ENCODE measurements at places on chromosomes 16 and 17.

- no peak overlapping the region for H3K4me3 ChIP-seq
- no peak overlapping the region for H3K27ac ChIP-seq
- peaks cover 27% of the 10 kb centered on the region for H3K27me3 ChIP-seq
- DNase-seq = no peak
Measured at GRCh38 chr16:48813485-48813884, 203.5 kb upstream of the N4BP1 start.

DNA sequence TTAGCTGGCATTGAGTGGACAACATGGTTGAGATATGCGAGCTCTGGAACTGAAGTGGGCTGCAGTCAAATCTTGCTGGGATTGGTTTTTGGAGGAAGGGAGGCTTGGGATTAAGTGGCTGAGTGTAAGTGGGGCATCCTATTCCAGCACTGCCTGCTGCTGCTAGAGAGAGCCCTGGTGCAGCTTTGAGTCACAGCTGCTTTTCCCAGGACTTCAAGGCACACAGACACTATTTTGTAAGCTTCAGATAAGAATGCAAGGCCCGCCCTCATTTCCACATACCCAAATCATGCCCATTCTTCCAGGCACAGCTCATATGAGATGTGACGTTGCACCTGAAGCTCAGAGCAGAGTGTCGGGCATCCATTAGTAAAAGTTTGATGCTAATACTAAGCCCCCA lies 10.2 kb upstream of the MAF start:
- H3K27ac ChIP-seq = no peak overlapping the region
- peaks cover 8% of the 10 kb centered on the region for H3K4me1 ChIP-seq
- peaks cover 23% of the 10 kb centered on the region for H3K27me3 ChIP-seq
- DNase-seq = no peak
- no peak overlapping the region for H3K4me3 ChIP-seq
- no peaks in the 10 kb centered on the region for H3K36me3 ChIP-seq

- no peak for DNase-seq
- H3K27ac ChIP-seq = no peak overlapping the region
- peaks cover 39% of the 10 kb centered on the region for H3K36me3 ChIP-seq
- no peak overlapping the region for H3K4me3 ChIP-seq
Measured at GRCh38 chr17:78672005-78672404, 94.8 kb upstream of the DNAH17 start.

DNA sequence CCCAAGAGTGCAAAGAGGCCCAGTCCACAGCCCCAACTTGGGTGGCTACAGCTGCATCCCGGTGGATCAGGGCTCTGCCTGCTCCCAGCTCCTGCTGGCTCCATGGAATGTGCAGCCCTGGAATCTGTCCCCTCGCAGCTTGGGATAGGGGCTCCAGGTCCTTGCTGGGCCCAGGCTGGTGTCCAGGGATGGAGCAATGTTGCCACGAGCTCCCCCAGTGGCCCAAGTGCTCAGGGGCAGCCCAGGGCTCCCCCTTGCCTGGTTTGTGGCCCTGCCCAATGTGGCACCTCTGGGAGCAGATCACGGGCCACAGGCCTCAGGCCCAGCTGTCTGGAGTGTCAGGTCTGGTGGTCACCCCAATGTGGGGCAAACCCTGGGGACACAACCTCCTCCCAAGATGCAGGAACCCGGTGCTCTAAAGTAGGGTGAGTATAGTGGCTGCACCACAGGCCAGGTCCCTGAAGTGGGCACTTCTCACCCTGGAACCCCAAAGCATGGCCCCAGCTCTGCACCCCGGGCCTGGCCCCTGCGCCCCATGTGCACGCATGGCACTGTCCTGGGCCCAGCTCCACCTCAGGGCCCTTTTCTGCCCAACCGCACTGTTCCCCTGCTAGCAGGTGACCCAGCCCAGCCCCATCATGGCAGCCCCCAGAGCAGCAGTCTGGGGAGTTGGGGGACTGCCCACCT lies 14.8 kb upstream of the DNAH9 start:
- no peaks in the 10 kb centered on the region for H3K36me3 ChIP-seq
- no peak for DNase-seq
- no peaks in the 10 kb centered on the region for H3K27me3 ChIP-seq
- no peak overlapping the region for H3K27ac ChIP-seq

DNA sequence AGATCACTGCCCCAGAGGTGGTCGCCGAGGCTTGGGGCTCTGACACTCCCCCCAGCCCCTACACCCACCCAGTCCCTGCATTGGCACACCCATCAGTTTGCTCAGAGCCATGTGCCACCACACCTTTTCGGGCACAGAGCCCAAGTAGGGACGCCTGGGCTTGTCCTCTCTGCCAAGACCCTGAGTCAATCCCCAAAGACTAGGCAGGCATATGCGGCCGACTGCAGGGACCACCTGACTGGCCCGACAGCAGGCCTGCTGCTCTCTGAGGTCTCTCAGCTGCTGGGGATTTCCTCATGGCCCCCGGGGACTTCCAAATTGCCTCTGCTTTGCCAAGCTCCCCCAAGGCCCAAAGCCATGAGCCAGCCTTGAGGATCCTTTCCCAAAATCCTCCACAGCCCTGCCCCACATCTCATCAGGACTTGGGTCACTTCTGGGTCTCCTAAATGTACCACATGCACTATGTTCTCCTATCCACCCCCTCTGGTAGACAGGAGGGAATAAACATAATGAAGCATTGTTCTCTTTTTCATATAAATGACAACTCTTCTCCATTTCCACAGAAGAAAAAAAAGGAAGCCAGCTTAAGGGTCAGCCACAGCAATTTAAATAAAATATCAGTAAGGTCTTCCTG lies 30.6 kb downstream of the MYO18A start:
- no peaks in the 10 kb centered on the region for H3K27me3 ChIP-seq
- no peaks in the 10 kb centered on the region for H3K36me3 ChIP-seq
- peak overlapping the region; percentile 72 for H3K4me3 ChIP-seq
- peak overlapping the region; percentile 77 for H3K27ac ChIP-seq

DNA sequence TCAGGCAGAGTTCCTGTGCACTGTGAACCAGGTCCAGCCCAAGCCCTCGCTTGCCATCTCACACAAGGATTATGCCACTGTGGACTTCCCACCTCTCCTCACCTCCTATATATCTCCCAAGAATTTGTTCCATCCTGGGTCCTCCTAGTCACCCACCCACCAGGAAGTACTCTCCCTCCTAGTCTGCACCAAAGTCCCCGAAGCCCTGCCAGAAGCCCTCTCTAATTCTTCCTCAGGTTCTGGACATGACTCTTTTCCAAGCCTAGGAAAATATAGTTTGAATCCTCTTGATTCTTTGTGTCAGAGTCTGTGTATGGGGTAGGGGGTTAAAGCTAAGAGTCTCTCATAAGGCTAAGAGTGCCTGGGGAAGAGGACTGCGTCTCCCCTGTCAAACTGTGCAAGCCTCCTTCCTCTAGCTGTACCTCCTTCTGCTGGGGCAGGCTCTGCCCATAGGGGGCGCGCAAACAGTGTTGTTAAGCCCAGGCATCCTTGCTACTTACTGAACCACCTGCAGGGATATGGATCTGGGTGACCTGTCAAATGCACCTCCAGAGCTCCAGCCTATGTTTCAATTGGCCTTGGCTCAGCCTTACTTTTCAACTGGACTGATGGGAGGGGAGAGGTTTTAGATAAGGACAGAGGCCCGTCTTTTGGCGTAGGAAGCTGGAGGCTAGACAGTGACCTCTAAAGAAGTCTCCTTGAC lies 16.6 kb upstream of the DLX4 start:
- no peaks in the 10 kb centered on the region for H3K4me1 ChIP-seq
- peaks cover 34% of the 10 kb centered on the region for H3K27me3 ChIP-seq
- DNase-seq = peak; percentile 89

GRCh38 chr16:82655720-82656490 lies 29.1 kb downstream of the CDH13 start:
- peak overlapping the region; percentile 34 for H3K4me3 ChIP-seq
- DNase-seq = no peak
- H3K27me3 ChIP-seq = no peaks in the 10 kb centered on the region
- peaks cover 22% of the 10 kb centered on the region for H3K36me3 ChIP-seq
- H3K27ac ChIP-seq = peak overlapping the region; percentile 98
- peaks cover 96% of the 10 kb centered on the region for H3K4me1 ChIP-seq

GRCh38 chr16:89646906-89647305 lies 10.6 kb downstream of the CHMP1A start:
- peaks cover 39% of the 10 kb centered on the region for H3K36me3 ChIP-seq
- no peak for DNase-seq
- H3K4me3 ChIP-seq = no peak overlapping the region

Data from activated CD8-positive, alpha-beta T cell treated with anti-CD3 and anti-CD28 coated beads, Interleukin-2, amount 10 ng/mL, durations not matched to agents 7 days and 5 days (primary cell).